Activated T-helper 1 cell treated with Interleukin-2 at 50 U/mL for 16 hours (primary cell): ENCODE measurements at places on chromosomes 5 and 9.

GRCh38 chr9:111997831-111998230 is 101.2 kb downstream of the UGCG start:
- DNase-seq: no peak

- DNase-seq: no peak
These were observed 12.6 kb downstream of the MGAT1 start for GRCh38 chr5:180790020-180790419.

GRCh38 chr9:128415281-128415680 is 5.4 kb upstream of the CERCAM start:
- no peak for DNase-seq

DNA sequence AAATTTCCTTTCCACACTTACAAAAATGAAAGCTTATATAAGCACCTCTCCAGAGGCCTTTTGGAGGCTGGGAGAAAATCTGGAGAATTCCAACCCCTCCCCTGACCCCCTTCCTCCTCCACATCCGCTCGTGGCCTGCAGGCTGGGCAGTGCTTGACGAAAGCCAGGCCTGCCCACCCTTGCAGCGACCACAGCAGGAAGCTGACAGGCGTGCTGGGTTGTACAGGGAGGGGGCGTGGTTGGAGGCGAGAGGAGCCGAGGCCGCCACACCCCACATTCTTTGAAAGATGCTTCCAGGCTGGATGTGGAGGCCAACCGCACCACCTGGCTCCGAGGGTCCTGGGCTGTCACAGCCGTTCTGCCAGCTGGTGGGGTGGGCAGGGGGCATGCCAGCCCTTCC is 47.8 kb upstream of the IER5L start:
- DNase-seq: no peak

GRCh38 chr5:749101-749670 is 35.3 kb downstream of the ZDHHC11B start:
- DNase-seq: no peak

DNA sequence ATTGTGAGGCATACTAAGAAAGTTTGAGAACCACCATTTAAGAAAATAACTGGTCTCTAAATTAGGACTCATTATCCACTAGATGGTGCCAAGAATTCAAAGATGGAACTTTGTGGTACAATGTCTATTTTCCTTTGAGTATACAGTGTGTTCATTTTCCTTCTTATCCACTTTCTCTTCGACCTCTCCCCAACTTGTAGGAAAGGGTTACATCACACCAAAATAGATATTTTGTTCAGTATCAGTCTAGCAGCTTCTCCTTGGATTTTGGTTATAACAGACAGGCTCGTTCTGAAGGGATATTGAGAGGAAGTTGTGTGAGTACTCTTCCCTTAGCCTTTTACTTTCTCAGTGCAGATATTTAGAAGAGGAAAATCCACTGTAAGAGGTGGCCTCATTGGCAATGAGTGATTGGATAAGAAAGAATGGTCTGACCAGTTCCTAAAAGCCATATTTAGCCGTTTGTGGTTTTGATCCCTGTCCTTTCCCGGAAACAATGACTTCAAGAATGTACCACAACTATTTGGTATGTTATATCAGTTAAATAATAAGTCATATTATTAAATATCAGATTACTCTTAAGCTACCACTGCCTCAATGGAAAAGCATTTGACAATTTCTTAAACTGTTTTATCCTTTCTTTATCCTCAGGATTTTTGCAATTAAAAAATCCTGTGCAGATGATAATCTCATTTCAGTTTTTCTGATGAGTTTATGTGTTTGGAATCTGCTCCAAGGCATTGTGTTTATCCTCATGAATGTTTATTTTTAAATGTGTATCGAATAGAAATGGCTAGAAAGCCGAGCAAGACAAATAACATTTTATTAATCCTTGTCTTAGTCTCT is 69.0 kb upstream of the GRAMD2B start:
- DNase-seq: no peak

DNA sequence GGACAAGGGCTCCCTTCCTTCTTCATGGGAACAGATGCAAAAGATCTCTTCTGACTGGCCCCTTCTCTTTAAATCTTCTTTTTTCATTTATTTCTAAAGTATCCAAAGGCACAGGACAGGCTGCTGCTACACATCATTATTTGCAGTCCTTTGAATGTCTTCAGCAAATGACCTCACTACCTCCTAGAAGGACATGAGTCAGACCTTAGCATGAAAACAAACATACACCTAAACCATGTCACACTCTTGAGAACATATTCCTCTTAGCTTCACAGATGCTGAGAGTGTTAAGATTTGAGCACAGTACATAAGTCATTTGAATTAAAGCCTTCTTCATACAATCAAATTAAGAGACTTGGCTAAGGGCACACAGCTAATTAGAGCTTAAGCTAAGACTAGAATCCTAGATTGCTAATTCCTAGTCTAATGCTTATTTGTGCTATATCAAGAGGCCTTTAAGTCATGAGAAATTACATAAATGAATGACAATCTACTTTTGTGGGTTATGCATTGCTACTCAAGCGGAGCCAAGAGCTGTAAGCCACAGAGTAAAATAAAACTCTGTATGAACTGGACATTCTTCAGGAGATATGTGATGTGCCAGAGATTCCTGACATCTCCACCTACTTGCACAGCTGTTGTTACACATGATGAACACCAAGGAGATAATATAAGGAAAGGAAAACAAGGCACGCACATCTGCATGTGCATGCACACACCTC is 109.1 kb upstream of the PTGER4 start:
- DNase-seq: no peak

DNA sequence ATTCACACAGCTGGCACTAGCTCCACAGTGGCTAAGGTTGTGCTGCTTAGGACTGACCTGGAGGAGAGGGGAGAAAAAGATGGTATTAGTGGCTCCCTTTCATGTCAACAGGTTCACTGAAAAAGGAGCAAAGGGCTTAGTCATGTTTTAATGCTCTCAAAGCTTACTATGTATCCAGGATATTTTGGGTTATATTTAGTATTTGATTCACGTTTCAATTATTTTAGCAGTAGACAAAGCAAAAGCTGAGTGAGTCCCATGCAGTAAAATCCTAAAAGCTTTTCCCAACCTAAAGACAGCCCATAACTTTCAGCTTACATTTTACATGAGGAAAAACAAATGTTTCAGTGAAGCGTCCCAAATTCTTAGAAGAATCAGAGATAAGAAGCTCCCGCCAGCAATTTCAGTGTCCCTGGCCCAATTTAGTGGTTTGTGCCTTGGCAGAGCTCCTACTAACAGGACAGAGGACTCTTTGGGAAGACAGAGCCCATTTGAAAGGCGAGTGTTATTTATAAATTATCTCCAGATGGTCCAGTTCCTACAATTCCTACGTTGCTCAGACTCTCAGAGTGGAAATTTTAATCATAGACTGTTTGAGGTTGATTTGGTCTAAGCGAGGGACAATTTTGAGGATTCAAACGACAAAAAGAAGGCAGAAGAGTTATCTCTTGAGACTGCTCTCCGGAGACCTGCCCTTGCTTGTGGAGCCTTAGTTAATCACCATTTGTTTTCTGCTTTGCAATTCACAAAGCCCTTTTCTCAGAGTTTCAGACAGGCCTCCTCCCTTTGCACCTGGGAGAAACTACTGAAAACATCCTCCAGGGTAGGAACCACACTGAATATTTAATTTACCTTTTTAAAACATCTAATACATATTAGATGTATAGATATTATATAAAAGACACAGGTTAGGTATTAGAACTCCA is 225.0 kb upstream of the ANKRD55 start:
- no peak for DNase-seq

DNA sequence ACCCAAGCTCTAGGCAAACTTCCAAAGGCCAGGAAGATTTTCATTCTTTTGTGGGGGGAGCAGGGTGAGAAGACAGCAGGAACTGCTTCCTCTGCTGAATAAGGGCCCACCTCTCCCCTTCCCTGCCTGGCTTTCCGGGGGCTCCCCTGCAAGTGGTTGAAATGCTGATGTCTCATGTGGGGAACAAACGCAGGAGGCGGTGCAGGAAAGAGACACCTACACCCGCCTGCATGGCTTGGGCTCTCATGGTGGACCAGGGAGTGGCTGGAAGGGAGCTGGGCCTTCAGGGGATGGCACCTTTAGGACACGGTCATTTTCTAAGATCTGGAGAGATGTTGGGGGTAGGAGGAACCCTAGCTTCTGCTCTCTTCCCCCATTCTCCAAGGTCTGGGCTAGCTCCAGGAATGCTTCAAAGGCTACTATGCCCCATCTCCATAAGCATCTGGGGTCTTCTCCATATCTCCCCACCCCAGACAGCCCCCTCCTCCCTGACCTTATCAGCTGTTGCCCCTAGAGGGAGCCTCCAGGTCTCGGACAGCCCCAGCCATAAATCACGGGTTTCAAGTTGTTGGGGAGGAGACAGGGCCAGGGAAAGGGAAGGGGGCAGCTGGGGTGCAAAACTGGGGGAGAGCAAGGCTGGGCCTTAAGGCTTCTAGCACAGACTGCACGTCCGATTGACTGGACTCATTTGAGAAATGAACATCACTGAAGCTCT is 76.6 kb downstream of the PSD2 start:
- DNase-seq: no peak

- DNase-seq: no peak
These were observed 99.2 kb downstream of the IRX1 start for GRCh38 chr5:3694819-3695218.

GRCh38 chr5:142308358-142308757 is 16.5 kb downstream of the SPRY4 start:
- DNase-seq: no peak

DNA sequence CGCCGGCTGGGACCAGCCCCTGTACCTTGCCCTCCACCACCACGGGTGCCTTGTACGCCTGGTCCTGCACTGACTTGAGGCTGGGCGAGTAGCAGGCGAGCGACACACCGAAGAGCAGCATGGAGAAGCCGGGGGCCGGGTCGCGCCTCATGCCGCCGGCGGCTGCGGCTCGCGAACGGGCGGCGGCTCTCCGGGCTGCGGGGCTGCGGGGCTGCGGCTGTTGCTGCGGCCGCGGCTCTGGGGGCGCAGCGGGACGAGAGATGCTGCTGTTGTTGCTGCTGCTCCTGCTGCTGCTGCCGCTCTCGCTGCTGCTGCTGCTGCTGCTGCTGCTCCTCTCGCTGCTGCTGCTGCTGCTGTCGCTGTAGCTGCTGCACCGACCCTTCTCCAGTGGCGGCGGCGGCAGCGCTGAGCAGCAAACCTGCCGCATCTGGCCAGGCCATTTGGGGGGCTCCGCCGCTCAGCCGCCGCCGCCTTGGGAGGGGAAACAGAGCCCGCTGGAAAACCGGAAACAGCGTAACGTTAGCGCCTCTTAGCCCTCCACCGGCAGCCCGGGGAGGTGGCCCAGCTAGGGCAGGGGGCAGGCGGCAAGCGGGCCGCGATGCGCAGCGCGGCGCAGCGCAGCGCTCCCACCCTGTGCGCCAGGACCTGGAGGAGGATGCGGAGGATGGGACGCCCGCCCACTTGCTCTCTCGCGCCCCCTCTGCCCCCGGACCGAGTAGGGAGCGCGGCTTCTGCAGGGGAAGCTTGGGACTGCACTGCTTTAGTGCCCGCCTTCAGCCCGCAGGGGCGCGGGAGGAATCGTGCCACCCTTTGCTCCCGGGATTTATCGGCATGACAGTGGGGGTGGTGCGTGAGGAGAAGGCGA is at the start of gene NRG2:
TSS of gene NRG2 (minus strand) at position 657 of the 865 bp plus-strand sequence.
- DNase-seq: peak; percentile 35

DNA sequence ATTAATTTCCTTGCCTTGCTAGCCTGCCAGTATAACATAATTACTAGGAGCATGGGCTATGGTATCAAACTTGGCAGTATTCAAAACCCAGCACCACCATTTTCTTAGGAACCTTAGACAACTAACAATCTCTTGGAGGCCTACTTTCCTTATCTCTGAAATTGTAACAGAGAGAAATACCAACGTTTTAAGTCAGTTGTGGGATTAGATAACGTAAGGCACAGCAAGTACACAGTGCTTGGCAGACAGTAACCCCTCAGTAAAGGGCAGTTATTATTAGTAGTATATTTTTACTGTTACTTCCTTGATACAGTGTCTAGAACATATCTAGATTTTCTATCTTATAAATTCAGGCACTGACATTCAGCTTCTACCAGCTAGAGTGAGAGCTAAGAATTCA is 309.6 kb downstream of the ACTL7B start:
- no peak for DNase-seq

- DNase-seq: no peak
These were observed 795.8 kb downstream of the EFNA5 start for GRCh38 chr5:106874974-106875373.

DNA sequence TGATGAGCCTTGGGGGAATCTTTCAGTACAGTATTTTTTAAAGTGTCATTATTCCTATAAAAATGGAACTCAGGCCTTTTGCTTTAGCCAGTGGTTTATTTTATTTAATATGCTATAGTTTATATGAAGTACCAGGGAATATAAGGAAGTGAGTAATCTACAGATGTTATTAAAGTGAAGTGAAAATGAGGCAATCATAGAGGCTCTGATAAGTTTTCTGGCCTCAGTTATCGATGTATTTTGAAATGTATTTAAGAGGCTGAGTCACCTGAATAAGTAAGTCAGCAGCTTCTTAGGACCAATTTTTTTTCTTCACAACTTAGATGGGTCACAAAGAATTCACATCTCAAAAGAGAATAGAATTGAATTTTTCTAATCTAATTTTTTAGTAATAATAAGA is 829.0 kb downstream of the DNAH5 start:
- no peak for DNase-seq
